Activated CD8-positive, alpha-beta memory T cell treated with anti-CD3 and anti-CD28 coated beads for 48 hours (primary cell): ENCODE measurements at places on chromosomes 1 and 21.
A peak's percentile ranks its signal among the peaks of the same experiment; 100 is the strongest.

GRCh38 chr1:145805057-145805456 lies 18.8 kb downstream of the RNF115 start:
- no peak for DNase-seq

DNA sequence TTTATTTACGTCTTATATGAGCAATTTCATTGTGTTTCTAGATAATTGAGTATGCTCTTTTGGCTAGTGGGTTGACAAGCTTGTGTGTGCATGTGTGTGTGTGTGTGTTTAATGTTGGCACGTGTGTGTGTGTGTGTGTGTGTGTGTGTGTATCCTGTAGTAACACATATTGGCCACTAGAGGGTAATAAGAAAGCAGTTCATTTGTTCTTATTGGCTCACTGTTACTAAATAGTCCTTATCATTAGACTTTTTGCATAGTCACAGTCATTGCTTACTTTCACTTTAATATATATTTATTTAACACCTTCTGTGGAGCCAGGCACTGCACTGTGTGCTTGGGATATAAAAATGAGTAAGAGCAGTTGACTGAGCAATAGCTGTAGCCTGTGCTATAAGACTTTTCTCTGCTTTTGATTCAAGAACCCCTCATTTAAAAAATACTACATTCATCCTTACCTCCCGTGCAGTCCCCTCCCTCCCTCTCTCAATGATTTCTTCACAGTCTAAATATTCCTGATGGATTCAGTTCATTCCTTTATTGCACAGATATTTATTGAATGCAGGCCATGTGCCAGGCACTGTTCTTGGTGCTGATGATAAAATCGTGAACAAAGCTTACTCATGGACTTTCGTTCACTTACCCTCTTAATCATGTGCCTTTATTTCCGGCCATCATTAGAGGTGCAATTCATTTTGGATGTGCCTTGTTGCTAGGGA lies 96.7 kb downstream of the DYRK1A start:
- no peak for DNase-seq

- DNase-seq: no peak
Observed at GRCh38 chr1:119636491-119637089, 11.5 kb downstream of the ZNF697 start.

GRCh38 chr1:98053471-98054366 lies 132.9 kb upstream of the DPYD start:
- DNase-seq: peak; percentile 45

- no peak for DNase-seq
Observed at GRCh38 chr1:157279138-157279801, 141.1 kb upstream of the ETV3 start.

- no peak for DNase-seq
Observed at GRCh38 chr1:94125551-94126514, 4.9 kb upstream of the ABCA4 start.

GRCh38 chr21:35517865-35518264 lies 468.8 kb upstream of the RUNX1 start:
- DNase-seq: no peak

DNA sequence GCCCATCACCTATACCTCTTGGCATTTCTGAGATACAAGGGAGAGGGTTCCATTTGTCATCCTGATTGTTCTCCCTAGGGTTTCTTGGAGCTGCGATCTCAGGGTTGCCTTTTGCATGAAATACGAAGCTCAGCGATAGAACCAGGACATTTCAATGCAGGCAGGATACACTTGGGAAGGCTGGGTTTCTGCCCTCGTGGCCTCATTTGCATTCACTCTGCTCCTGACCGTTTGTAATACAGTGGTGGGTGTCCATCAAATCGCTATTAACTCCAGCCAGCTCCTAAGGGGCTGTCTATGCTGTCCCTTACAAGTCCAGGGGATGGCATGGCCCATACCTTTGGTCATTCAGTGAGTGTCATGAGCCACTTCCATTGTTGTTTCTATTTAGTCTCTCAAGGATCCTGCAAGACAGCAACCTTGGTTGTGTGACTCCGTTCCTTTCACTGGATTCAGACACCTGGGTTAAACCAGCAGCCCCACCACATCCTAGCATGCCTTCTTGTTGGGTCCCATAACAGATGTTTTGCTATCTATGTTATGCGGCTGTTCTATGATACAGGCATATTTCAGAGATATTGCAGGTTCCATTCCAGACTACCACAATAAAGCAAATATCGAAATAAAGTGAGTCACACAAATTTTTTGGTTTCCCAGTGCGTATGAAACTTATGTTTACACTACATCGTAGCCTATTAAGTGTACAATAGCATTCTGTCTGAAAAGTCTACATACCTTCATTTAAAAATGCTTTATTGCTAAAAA lies 18.3 kb downstream of the KAZN start:
- no peak for DNase-seq

DNA sequence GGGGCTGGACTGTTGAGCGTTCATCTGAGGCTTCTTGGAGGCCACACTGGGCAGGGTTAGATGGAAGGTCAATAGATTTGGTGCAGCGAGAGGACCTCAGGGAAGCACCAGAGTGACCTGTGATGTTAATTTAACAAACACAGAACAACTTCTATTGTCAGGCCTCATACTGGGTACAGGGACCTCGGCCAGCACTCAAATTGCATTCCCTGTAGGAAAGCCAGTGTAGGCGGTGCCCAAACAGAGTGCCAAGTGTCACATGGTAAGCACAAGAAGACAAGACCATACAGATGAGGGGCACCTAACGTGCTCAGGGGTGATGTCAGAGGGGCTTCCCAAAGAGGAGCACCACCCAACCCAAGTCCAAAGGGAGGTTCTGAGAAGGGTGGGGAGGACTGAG lies 1.3 kb downstream of the TMEM269 start:
- no peak for DNase-seq

- DNase-seq: no peak
Observed at GRCh38 chr21:37546299-37546908, 179.8 kb downstream of the DYRK1A start.

- DNase-seq: no peak
Observed at GRCh38 chr1:8510041-8510823, 192.3 kb downstream of the SLC45A1 start.
